Astrocyte of the cerebellum (primary cell): ENCODE measurements at places on chromosomes 5 and 9.

DNA sequence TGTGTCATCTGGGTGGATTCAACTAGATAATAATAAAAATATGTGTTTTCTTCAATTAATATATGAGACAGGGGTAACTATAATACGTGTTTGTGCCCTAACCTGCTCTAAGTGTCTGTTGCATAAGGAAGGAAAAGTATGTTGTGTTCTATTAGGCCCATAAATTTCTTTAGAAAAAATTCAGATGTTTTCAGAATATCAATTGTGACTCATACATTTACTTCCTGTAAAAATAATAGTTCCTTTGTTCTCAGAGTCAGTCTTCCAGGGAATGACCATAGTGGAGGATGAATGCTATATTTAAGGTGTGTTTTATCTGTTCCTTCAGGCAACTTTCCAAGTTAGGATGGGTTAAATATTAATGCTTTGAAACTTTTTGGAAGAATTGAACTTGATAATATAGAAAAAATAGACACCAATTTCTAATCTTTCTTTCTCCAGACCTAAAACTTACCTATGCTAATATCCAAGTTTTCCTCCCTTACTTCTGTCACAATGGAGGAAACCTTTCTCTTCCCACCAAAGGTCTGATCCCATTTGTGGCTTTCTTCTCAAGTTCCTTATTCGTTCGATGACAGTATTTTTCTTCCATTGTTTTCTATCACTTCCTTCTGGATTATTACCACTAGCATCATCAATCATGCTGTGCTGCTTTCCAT lies 49.9 kb downstream of the ISL1 start:
- no peak for DNase-seq

- peak; percentile 3 for DNase-seq
Measured at GRCh38 chr9:70987986-70988385, 133.4 kb downstream of the TRPM3 start.

DNA sequence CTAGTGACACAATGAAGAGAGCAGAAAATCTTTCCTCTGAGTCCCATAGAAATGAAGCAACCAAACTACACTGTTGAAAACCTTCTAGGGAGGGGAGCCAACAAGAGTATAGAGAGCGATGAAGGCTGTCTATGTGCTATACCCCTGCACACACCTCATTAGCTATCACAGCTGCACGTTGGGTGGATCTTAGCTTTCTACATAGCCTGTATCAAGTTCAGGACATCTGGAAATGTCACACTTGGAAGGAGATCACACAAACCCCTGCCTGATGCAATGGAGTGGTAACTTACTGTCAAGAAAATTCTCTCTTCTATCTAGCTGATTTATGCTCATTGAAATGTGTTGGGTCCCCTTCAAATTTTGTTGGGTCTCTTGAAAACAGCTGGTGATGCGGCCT lies 127.0 kb upstream of the NTRK2 start:
- no peak for DNase-seq

DNA sequence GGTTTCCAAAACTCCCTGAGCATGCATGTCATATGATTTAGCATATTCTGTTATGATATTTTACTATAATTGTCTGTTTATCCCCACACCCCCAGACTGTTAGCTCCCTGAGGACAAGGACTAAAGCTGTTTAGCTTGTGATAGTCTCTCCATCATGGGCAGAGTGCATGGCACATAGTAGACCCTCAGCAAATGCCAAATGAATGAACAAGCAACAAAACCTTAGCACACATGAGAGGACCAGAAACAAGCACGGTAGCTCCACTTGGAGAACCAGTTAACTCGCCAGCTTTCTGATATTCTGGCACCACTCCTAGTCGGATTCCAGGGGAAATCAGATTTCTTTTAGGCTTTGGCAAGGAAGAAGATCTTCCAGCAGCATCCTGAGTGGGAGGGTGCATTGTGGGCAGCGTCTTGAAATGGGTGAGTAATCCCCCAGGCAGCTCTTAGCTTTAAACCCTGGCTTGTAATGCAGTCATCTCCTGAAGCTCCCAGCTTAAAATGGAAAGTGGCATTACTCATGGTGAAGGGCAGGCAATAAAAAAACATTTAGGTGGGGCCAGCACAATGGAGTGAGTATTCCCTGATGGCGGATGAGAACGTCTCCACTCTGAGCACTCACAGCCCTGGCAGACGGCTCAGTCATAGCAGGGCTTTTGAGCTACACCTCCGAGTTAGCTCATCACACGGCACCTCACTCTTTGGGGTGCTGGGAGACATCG lies 41.1 kb downstream of the FGF1 start:
- DNase-seq, result peak; percentile 96

GRCh38 chr5:143194206-143194605 lies 209.3 kb downstream of the NR3C1 start:
- DNase-seq, result no peak
